ENCODE measurements at places on chromosomes 6 and 20.

- no peak for DNase-seq
Measured at GRCh38 chr20:60402189-60403058, 444.2 kb downstream of the CDH26 start.

DNA sequence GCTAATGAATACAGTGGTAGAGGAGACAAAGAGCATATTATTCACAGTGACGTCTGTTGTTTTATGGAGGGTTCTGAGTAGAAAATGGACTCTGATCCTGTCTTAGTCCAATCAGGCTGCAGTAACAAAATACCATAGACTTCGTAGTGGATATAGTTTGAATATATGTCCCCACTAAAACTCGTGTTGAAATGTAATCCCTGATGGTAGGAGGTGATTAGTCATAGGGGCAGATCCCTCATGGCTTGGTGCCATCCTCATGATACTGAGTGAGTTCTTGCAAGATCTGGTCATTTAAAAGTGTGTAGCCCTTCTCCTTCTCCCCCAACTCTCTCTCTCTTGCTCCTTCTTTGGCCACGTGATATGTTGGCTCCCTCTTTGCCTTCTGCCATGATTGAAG lies 82.5 kb downstream of the CD83 start:
- no peak for DNase-seq

DNA sequence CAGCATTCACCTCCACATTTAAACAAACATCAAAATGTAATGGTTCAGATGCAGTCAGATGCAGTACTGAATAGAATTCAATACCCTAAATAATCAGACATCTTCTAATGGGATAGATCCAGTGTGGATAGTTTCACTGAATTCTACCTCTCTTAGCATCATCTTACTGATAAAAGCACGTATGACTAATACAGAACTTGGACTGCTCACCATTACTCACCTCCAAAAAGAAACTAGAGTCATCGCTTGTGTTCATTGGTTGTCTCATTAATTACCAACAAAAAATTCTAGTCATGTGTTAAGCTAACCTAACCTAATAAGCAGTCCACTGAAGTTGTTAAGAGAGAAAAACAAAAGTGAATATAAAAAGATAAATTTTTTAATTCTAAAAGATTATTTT lies 165.9 kb upstream of the IRAK1BP1 start:
- no peak for DNase-seq

- no peak for DNase-seq
Measured at GRCh38 chr20:10180651-10181235, 37.9 kb upstream of the SNAP25 start.

DNA sequence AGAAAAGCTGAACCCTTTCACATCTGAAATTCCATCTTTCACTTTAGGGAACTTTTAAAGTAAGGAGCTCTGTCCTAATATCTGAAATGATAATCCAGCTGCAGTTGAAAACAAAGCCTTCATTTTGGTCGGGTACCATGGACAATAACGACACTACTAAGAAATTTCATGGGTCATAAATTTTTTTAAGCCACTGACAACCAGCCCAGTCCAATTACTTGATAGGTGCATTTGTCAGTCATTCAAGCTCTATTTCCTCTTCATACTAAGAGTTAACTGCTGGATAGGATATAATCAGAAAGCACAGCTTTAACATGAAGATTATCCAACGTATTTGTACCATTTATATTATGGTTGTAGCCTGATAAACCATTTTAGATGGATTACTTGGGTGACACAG lies 52.5 kb downstream of the MMUT start:
- DNase-seq = no peak

GRCh38 chr6:1111361-1111760 lies 200.5 kb upstream of the FOXQ1 start:
- no peak for DNase-seq

- no peak for DNase-seq
Measured at GRCh38 chr6:89385156-89385667, 26.9 kb downstream of the RRAGD start.

DNA sequence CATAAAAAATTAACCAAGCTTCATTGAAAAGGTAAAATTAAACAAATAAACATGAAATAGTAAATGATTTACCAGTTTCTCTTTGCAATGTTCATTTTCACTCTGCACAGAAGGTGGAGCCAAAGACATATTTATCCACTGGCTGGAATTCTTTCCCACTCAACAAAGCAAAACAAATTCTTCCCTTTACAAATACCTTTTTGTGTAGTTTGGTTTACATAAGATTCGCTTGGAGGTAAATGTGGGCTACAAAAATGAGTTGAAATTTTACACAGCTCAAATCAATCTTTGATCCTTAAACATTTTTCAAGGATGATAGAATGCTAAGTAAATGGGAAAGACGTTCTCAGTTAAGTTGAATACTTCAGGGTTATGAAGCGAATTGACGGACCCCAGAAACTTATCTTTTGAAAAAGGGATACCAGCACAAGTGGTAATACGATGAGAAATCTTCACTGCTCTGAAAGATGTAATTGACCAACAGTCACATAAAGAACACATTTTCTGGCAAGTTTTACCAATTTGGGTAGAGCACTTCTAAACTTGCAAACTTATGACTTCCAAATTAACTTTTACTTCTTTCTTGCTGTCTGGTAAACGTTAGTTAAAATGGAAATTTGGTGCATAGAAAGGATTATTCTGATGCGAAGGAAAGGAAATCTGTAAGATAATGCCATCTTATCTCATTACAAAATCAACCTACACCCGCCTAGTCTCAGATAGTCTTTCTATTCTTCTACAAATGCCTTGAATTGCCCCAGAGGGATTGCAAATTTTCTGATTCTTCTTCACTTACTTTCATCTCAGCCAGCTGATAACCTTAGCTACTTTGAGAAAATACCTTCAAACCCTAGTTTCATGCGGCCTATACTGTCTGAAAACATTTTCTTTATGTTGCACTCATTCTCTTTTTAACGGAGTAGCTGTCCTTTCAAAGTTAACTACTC lies 4.7 kb upstream of the GJA1 start:
- no peak for DNase-seq

GRCh38 chr6:125188594-125189203 lies 35.1 kb downstream of the TPD52L1 start:
- no peak for DNase-seq

GRCh38 chr20:32438331-32438858 lies 80.3 kb downstream of the ASXL1 start:
- no peak for DNase-seq
